Activated CD4-positive, alpha-beta T cell treated with anti-CD3 and anti-CD28 coated beads, Interleukin-2, amount 50 U/mL, for 1 hour (primary cell): ENCODE measurements at places on chromosomes 5 and 9.

DNA sequence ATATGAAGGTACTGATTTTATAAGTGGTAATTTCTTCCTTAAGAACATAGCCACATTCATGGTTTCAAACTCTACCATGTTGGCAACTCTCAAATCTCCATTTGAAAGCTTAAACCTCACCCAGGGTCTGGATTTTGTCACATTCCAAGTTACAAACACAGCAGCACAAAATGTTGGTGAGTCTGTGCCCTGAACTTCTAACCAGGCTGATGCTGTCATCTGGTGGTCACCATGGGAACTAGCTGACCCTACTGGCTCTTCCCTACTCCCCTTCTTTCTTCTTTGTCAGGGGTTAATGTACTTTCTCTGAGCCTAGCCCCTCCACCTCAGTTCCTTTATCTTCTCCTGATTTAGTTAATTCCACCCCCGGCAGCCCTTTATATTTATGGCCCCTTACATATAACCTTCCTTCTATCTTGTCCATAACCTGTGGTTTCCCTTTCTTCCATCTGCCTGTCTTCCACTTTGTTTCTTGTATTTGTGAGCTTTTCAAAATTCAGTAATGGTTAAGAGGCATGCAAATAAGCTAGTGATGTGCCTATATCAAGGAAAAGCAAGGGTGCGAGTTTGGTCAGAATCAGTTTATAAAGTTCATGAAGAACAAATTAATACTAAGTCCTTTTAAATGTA is 35.9 kb downstream of the TGFBR1 start:
- DNase-seq: peak; percentile 46

DNA sequence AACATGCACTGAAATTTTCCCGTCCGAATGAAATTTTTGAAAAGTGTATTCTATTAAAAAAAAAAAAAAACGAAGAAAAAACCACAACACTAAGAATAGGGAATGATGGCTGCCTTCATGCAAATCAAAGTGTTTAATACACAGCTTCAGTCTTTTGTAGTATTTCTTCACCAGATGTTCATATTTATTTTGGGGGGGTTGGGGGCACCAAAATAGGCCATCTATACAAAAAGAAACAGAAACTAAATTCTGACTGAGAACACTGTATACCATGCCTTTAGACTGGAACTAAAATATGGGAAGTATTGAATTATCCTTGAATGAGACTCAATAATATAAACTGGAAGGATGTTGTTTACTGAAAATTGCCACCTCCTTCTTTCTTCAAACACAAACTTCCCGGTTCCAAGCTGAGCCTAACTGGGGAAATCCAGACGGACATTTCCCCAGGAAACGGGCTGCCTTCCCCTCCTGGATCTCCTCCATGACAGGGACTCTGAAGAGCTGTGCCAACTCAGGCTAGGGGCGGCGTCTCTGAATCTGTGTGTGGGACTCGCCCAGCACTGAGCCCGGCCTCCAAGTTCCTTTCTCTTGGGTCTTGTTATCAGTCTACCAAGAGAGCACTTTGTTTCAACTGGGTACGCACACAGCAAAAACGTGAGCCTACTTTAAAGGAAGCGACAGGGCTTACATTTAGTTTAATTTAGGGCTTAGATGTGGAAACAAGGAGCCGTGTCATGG is 511.3 kb upstream of the ADAMTS16 start:
- DNase-seq: no peak

GRCh38 chr5:56530626-56531138 is 284.7 kb upstream of the MAP3K1 start:
- DNase-seq: no peak

GRCh38 chr9:129111528-129112151 is 425 bp downstream of the PTPA start:
- DNase-seq: peak; percentile 19

DNA sequence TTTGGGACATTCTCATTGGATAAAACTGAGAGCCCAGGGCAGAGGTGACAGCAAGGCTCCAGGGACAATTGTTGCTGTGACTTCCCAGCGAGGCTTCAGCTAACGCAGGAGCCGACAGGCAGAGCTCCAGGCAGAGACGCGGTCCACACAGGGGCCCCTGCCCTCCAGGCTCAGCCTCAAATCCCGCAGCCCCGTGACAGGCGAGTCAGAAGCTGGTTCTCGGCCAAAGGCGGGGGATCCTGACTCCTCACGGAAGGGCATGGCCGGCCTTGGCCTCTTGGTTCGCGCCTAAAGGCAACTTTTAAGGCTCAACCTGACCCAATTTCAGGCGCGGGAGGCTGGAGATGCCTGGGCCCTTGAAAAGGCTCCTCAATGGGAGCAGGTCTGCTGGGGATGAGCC is 21.3 kb downstream of the SLC12A7 start:
- DNase-seq: no peak

DNA sequence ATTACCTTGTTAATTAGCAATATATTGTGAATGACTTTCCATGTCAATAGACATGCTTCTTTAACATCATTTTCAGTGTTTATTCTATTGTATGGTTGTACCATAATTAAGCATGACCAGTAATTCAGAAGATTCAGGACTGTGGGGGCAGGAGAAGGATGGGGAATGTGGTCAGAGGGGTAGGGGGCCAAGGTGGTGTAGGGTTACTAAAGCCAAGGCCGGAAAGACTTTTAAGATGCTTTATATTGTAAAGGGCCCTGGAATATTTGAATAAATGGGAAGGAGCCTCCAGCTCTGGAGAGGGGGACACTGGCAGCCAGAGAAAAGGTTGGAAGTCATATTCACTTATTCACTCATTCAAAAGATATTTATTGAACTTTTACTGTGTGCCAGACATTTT is 115.7 kb downstream of the FGF18 start:
- no peak for DNase-seq

DNA sequence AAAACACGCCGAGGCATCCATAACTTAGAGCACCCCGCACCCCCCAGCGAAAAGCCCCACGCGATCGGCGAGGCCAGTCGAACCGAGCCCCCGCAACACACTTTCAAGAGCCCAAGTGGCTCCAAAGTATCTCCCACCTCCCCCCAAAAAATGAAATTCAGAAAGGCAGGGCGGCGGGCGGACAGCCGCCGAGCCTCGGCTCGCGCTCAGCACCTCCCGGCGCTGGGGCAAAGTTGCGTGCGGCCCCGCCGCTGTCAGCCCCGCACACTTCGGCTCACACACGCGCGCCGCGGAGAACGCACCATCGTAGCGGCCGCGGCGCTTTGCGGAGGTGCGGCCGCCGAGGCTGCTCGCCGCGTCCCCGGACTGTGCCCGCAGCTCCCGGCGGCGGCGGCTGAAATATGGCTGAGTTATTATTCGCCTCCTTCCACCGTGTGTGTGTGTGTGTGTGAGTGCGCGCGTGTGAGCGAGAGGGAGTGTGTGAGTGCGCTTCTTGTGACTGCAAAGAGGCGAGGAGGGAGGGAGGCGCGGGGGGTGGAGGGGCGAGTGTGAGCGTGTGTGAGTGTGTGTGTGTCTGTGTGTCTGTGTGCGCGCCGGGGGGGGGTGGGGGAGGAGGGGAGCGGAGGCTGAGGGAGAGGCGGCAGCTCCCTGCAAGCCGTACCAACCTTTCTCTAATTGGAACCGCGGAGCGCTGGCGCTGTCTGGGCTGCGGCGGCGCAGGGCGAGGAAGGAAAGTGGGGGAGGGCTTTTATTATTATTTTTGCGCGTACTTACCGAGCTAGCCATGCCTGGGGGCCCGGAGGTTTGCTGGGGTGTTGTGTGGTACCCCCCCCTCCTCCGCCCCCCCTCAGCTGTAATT is 599 bp downstream of the MLLT3 start:
- DNase-seq: peak; percentile 82

- peak; percentile 26 for DNase-seq
Observed at GRCh38 chr9:129776938-129777768, 24.3 kb upstream of the PTGES start.

GRCh38 chr9:90611568-90611967 is 31.1 kb downstream of the DIRAS2 start:
- DNase-seq: no peak

DNA sequence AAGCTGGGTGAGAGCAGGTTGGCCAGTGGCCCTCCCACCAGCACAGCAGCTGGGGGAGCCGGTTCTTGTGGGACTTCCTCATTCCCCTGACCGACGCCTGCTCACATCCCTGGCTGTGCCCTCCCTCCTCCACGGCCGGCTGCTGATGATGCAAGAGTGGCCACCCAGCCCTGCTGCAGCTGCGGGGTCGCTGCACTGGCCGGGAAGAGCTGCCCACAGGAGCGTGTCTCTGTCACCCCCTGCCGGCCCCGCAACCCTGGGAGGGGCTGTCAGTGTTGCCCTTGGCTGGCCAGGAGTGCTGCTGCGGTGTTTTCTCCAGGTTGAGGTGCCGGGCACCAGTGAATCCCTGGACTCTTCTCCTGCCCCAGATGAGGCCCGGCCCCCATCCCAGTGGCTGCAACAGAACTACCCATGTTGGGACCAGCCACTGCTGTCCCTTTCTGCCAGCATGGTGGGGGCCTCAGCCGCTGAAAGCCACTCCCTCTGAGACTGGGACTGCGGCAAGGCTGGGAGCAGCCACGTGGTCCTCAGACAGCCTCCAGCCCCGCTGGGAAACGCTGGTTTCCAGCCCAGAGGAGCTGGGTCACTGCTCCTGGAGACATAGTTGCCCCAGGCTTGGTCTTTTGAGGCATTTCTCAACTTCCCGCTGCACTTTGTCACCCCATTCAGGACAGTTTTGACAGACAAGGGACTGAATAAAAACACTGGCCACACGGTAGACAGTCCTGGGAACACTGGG is 739 bp downstream of the CARD9 start:
- DNase-seq: no peak

- DNase-seq: no peak
Observed at GRCh38 chr9:70517926-70518610, 103.6 kb upstream of the KLF9 start.

- no peak for DNase-seq
Observed at GRCh38 chr9:84317563-84317962, 23.0 kb downstream of the SLC28A3 start.

GRCh38 chr9:72349911-72350310 is 15.1 kb downstream of the ZFAND5 start:
- no peak for DNase-seq

- no peak for DNase-seq
Observed at GRCh38 chr5:50888751-50889150, 222.3 kb downstream of the PARP8 start.

- no peak for DNase-seq
Observed at GRCh38 chr9:2821855-2822254, 22.0 kb downstream of the PUM3 start.

- DNase-seq: no peak
Observed at GRCh38 chr9:3650994-3651622, 125.3 kb upstream of the RFX3 start.

DNA sequence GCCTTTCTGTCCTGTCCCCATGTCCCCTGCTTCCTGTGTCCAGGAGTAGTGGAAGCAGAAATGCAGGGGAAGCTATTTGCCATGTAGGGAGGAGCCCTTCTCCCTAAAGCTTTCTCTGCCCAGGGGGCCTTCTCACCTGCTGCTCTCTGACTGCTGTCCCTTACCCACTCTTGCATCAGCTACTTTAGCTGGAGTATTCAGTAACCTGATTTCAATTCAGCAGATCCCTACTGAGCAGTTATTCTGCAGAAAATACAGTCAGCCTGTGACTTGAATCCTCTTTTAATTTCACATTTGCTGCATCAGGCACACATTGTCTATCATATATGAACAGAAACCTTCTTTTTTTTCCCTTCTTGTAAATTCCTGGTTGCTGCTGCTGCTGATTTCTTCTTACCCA is 90.4 kb downstream of the MVB12B start:
- DNase-seq: no peak

DNA sequence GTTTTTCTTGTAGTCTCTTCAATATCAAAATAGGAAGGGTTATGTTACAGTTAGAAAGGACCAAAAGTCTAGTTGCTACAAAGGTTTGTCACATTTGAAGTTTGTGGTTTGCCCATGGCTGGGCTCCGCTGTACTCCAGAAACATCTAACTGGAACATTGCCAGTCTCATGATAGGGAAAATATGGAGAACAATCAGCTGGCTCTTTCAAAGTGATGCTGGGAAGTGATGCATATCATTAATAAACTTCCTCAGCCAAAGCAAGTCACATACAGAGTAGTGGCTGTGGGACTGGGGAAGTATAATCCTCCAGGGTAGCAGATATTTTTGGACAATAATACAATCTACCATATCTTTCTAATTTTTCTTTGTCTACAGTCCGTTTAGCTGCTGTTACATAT is 8.8 kb downstream of the BTF3 start:
- no peak for DNase-seq

DNA sequence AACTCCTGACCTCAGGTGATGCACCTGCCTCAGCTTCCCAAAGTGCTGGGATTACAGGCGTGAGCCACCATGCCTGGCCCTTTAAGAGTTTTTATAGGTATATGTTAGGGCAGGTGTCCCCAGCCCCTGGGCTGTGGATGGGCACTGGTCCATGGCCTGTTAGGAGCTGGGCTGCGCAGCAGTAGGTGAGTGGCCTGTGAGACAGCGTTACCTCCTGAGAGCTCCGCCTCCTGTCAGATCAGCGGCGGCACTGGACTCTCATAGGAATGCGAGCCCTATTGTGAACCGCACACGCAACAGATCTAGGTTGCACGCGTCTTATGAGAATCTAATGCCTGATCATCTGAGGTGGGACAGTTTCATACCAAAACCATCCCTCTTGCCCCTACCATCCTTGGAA is 173.4 kb downstream of the GOLPH3 start:
- no peak for DNase-seq

DNA sequence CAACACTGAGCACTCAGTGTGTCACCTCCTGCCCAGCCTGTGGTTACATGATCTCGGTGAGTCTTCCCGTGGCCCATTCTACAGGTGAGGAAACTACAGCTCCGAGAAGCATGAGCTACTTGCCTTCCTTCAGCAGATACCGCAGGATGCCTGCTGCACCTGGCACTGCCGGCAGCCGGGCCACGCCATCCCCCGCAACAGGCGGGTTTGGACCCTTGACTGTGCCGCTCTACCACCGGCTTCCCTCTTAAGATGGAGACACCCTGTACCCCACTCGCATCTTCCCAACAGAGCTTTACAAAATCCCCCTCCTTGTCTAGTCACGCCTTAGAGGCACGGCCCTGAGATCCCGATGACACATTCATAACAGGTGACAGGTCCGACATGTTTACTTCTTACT is 74.9 kb upstream of the OTULINL start:
- DNase-seq: no peak

GRCh38 chr9:123268465-123269259 is at the start of gene STRBP:
Gene STRBP (minus strand): TSS chr9:123268586. CDS start chr9:123184134, 84,452 bp downstream.
- peak; percentile 91 for DNase-seq
